ENCODE measurements at places on chromosomes 3 and 15.

- peaks cover 11% of the 10 kb centered on the region for H3K36me3 ChIP-seq
- DNase-seq = no peak
- H3K4me1 ChIP-seq = no peaks in the 10 kb centered on the region
- no peak overlapping the region for H3K4me3 ChIP-seq
- no peaks in the 10 kb centered on the region for H3K27me3 ChIP-seq
These were observed 166.4 kb downstream of the C3orf70 start for GRCh38 chr3:184986366-184986889.

DNA sequence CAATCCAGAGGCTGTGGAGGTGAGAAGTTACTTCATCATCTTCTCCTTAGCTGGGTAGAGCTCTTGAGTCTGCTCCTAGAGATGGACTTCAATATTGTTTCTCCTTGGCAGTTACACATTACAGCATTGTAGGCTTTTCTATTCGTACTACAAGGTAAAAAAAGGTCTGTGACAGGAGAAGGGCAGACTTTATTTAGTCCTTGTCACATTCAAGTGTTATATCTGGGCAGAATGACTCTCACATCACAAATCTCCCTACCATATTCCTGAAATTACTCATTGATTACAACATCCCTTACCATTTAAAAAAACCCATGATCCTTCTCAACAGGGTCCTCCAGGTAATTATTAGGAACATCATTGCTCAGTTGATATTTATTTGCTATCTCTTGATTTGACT, 75.0 kb downstream of the AGBL1 start:
- no peak for DNase-seq
- H3K4me1 ChIP-seq = no peaks in the 10 kb centered on the region
- no peak overlapping the region for H3K27ac ChIP-seq
- H3K27me3 ChIP-seq = no peaks in the 10 kb centered on the region

DNA sequence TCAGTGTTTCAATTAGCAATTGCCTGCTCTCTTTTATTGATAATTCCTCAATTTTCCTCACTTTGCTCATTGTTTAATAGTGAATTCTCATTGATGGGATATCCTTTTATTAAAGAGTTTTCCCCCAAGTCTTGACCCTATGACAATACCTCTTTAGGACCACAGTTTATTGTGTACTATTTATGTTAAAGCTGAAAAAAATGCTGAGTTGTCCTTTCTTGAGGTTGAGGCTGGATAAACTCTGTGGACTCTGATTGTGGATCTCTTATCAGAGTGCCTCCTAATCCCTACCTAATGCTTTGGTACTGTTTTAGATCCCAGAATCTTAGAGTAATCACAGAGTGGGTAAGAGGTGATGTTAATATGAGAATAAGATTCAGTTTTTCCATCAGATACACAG, 416.3 kb upstream of the GBE1 start:
- H3K4me3 ChIP-seq = no peak overlapping the region
- no peaks in the 10 kb centered on the region for H3K36me3 ChIP-seq
- no peaks in the 10 kb centered on the region for H3K4me1 ChIP-seq
- DNase-seq = no peak
- H3K27me3 ChIP-seq = no peaks in the 10 kb centered on the region

DNA sequence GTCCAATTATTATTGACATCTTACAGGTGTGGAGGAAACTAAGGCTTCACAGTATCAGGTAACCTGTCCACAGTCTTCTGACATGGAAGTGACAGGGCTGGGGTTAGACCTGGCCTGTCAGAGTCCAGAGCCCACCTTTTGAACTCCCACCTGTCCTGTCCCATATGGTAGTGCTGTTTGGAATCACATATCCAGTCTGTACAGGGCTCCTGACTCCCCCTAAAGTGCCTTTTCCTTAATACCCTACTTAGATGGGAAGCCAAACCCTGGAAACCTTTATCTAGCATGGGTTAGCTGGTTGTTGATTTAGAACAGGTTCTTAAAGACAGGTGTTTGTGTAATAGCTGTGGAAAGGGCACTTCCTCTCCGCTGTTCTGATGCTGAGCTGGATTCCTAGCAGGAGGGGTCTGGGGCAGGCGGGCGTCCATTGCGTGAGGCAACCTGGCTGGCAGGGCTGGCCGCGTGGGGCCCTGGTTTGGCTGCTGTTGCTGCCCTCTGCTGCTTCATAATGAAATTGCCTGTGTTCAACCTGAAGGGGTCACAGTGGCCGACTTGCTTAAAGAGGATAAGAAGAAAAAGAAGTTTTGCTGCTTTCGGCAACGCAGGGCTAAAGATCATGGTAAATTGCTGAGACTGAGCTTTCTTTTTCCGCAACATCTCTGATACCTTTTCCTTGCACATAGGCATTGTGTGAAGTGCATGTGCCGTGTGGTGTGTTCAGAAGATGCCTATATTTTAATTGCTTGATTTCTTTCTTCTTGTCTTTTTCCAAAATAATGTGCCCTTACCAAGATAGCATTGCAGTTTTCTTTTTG, 136.2 kb downstream of the CHDH start:
- H3K4me3 ChIP-seq = no peak overlapping the region
- DNase-seq = peak; percentile 53
- no peaks in the 10 kb centered on the region for H3K27me3 ChIP-seq
- no peaks in the 10 kb centered on the region for H3K36me3 ChIP-seq
- H3K27ac ChIP-seq = no peak overlapping the region

GRCh38 chr3:53225651-53226050, 30.2 kb downstream of the TKT start:
- DNase-seq = no peak
- no peaks in the 10 kb centered on the region for H3K4me1 ChIP-seq
- H3K27ac ChIP-seq = no peak overlapping the region
- peaks cover 55% of the 10 kb centered on the region for H3K36me3 ChIP-seq
